ENCODE measurements at places on chromosomes 13 and 19.

GRCh38 chr13:23921451-23921888 lies 24.2 kb upstream of the C1QTNF9B start:
- peak; percentile 2 for DNase-seq

DNA sequence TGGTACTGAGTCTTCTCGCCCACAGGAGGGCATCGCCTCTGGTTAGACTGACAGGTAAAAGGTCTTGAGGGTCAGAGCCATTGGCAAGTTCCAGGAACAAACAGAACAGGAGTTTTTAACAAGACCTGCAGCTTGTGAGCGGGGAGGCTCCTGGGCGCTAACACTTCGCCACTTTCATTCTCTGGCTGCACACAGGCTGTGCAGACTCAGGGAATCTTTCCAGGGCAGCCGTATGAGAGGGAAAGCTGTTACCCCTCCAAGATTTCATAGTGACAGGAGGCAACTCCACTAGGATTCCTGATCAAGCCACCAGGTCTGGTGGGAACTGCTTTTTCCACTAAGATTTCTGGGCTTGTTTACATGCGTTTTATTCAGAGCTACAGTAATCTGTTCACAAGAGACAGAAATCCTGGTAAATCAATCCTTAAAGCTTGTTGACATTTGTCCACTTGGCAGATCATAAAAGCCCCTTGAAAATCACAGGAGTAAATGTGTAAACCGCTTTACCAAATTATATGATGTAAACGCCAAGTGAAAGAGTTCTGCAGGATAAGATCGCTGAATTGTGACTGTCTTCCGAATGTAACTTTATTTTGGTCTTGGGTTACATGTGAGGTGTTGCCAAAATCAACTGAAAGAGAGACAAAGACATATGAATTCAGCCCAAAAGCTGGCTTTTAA lies 190.6 kb downstream of the MZT1 start:
- DNase-seq: no peak

GRCh38 chr13:19959141-19959830 lies 759 bp downstream of the ZMYM2 start:
- DNase-seq: no peak

DNA sequence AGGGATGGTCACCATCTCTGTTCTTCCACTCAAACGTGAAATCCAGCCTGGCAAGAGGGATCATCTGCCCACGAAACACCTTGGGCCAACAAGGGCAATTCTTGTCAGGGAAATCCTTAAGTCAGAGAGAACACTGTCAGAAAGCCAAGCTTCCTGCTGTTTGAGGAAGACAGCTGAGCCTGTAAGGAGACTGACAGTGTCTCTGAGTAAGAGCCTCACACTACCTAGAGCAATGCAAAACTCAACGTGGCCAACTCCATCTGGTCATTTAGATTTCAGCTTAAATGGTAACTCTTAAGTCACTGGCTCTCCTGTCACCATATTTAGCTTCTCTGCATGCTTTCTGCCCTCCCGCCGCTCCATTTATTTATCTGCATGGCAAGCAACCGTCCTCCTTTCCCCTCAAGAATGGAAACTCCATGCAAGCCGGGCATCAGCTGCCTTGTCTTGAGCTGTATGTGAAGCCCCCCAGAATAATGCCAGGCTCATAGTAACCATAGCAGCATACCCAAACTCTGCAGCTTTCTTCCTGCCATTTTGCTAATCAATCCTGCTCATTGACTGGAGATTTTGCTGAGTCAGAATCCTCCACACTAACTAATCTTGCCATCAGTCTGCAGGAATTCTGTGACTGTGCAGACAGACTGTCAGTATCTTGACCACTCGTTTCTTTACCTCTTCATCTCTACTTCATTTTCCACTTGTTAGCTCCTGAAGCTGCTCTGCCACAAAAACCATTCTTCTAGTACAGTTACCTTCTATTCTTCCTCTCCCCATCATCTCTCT lies 159.8 kb downstream of the IRS2 start:
- no peak for DNase-seq

GRCh38 chr19:51439021-51439465 lies 19.2 kb downstream of the SIGLEC8 start:
- DNase-seq: no peak

- DNase-seq: no peak
Observed at GRCh38 chr19:46155237-46155636, 7.2 kb downstream of the IGFL2 start.

- no peak for DNase-seq
Observed at GRCh38 chr13:77511552-77511951, 24.0 kb upstream of the SCEL start.

DNA sequence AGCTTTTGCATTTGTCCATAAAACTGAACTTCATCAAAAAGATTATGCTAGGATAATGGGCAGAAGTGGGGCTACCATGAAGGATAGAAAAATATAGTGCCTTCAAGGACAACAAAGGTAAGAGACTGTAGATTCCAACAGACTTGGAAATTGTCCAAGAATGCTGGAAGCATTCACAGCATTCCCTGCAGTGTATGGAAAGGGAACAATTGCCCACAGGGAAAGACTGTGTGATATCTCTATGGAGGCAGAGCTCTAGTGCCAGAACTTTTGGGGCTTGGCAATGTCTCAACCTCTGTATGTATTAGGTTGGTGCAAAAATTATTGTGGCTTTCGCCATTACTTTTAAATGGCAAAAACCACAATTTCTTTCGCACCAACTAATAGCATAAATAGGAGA lies 1598.8 kb upstream of the MIR17HG start:
- DNase-seq: no peak

GRCh38 chr13:36639610-36640009 lies 34.2 kb upstream of the SERTM1 start:
- DNase-seq: no peak

DNA sequence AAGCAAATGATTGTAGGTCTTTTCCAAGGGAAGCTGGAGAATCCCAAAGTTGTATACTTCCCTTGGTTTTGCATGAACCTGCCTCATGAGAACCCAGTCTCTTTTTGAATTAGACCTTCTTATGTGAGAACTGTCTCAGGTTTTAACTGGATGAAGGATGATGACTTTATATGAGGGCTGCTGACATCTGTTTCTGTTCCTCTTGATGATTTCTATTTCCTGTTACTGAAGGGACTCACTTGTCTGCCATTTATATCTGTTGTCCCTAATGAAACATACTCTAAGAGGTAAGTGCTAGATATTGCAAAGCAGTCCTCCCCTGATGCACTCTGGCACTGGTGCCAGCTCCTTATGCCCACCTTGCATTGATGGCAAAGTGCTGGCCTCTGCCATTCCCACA lies 33.6 kb downstream of the ERICH4 start:
- DNase-seq: no peak

GRCh38 chr13:99496184-99497142 lies 4.8 kb upstream of the TM9SF2 start:
- no peak for DNase-seq

- no peak for DNase-seq
Observed at GRCh38 chr13:43520351-43520750, 266.4 kb downstream of the ENOX1 start.

GRCh38 chr13:20222553-20222952 lies 9.6 kb downstream of the GJB6 start:
- no peak for DNase-seq

DNA sequence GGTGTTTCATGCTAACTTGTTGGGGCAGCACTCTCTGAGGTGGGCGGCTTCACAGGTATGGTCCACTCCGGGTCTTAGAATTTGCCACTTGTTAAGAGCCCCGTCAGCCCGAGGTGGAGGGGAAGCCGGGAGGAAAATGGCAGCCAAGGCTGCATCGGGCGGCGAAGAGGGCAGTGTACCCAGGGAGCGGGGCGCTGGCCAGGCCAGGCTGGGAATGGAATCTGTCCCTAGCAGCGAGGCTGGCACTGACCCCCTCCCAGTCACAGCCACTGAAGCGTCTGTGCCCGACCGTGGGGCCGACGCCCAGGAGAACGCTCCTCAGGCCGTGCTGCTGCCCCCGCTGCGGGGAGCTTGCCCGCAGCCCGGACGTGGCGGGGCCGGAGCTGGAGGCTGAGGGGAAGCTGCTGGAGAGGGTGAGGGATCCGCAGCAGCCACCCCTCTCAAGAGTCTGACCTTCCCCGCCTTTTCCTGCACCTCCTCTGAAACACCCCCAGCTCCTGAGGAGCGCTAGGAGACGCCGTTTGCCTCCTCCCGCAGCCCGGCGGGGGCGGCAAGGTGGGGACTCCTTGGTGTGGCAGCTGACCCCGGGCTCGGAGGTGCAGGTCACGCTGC lies 313.8 kb upstream of the SPRY2 start:
- DNase-seq: no peak

DNA sequence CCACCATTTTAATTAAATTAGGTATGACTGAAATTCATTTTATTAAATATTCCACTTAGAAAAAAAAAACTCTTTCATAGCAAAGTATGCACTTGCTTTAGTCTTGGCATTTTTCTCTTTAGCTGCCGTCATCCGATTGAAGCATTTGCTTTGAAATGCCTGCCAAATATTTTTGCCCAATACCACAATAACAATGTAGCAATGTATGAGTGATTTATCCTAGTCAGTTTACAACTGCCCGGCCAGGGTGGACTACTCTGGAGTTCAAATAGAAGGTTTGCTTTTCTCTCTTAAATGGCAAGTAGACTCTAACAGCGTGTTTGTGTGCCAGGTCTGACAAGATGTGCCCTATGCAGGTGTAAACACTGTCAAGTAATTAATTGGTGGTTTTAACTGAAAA lies 675.3 kb upstream of the SGCG start:
- DNase-seq: no peak

GRCh38 chr13:54989418-54989817 lies 1960.8 kb downstream of the OLFM4 start:
- no peak for DNase-seq

GRCh38 chr19:56312787-56313657 lies 1.6 kb downstream of the ZSCAN5A start:
- no peak for DNase-seq

DNA sequence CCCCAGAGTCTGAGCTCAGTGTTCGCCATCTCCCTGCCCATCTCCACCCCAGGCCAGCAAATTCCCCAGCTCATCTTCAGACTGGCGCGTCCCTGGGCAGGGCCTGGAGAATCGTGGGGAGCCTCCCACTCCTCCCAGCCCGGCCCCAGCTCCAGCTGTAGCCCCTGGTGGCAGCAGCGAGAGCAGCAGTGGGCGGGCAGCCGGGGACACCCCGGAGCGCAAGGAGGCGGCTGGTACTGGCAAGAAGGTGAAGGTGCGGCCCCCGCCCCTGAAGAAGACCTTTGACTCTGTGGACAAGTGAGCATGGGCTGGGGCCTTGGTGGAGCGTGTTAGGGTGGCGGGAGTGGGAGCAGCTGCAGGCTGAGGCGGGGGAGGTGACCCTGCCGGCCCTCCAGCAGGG lies 8.4 kb upstream of the PRR19 start:
- no peak for DNase-seq

- DNase-seq: no peak
Observed at GRCh38 chr13:30580852-30581502, 36.7 kb upstream of the USPL1 start.

GRCh38 chr19:41563854-41564514 lies 12.0 kb upstream of the CEACAM21 start:
- DNase-seq: no peak

DNA sequence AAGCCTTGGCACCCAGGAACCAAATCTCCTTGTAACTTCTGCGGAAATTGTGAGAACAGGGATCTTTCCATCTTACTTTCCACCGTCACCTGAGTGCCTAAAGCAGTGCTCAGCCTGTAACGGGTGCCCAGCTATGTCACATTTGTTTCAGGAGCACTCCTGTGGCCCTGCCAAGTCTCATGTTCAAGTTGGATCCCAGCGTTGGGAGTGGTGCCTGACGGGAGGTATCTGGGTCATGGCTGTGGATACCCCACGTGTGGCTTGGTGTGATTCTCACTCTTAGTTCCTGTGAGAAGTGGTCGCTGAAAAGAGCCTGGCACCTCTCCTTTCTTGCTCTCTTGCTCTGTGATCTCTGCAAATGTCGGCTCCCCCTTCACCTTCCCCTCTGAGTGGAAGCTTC lies 114.9 kb downstream of the UQCRFS1 start:
- no peak for DNase-seq

GRCh38 chr19:36688058-36688457 lies 646 bp downstream of the ZNF567 start:
- no peak for DNase-seq

GRCh38 chr19:5678071-5678718 lies 2.1 kb downstream of the MICOS13 start:
- DNase-seq: no peak

DNA sequence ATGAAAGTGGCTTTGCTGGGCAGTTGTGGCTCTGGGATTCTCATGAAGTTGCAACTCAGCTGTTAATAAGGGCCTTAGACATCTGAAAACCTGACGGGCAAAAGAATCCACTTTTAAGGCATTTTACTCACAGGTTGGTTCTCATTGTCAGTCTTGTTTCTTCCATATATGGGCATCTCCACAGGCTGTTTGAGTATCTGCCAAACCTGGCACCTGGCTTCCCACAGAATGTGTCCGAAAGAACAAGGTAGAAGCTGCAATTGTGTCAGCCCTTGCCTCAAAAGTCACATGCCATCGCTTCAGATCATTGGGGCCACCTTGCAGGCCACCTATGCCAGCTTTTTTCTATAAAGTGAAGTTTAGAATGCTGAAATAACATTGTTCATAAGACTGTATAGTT lies 102.4 kb downstream of the KCTD12 start:
- no peak for DNase-seq

- peak; percentile 27 for DNase-seq
Observed at GRCh38 chr13:113941571-113942191, 32.2 kb downstream of the C13orf46 start.

DNA sequence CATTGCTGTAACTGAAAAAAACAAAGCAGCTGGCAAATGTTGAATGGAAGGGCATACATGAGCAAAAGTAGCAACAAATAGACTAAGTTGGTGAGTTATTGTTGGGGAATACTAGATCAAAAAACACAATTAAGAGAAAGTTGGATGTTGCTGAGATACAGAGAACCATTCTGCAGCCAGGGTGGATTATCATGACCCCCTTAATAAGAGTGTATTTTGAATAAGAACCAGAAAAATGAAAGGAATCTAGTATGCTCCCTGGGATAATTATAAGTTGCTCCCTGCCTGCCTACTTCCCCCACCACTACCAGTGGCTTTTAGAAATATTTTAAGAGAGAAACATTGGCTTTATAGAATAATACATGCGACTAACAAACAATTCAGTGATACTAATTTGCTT lies 14.5 kb upstream of the TRPC4 start:
- no peak for DNase-seq

DNA sequence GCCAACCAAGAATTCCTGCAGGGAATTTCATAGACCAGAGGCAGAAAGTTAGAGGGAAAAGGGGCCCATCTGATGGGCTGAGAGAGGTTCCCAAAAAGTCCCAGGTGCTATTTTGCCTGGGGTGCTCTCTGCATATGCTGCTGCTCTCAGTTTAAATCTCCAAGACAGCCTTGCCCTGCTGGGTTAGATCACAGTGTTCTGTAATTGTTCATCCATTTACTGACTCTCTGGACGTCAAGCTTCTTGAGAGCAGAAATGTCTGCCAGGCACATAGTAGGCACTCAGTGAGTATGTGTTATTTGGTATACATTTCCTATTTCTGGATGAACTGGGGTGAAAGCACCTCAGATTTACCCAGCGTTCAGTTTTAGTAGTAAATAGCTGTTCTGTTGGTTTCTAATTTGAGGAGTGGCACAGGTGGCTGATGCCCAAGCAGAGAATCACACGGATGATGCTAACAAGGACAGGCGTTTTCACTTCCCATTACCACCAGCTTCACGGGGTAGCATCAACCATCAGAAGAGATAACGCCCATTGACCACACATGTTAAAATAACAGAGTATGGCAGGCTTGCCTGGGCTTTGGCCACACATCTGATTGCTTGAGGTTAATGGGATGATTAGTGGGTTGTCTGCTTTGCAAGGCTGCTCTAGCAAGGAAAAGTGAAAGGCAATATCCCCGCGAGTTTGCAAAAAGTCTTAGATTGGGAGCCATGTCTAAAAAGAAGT lies 161.1 kb downstream of the SLC7A1 start:
- no peak for DNase-seq

GRCh38 chr13:32255724-32256109 lies 59.4 kb downstream of the ZAR1L start:
- no peak for DNase-seq

Measured in NCI-H1417 treated with DMSO at 0.1 percent for 48 hours (cell line).